Vagina (tissue), 2 donors: ENCODE measurements at places on chromosomes 3 and 15. TPM values are rescaled to one million over a fixed set of nuclear protein-coding genes. Genes with fewer than 3 reads are reported as not detected.

- no peaks in the 10 kb centered on the region for H3K36me3 ChIP-seq
- H3K27ac ChIP-seq: no peak overlapping the region
- no peak overlapping the region for H3K4me3 ChIP-seq
- no peaks in the 10 kb centered on the region for H3K4me1 ChIP-seq
- no peaks in the 10 kb centered on the region for H3K27me3 ChIP-seq
Measured at GRCh38 chr3:153096731-153097131, 65.3 kb upstream of the RAP2B start.

Gene MME
- total RNA-seq: 18.4 TPM

Gene CFAP92
- not detected for total RNA-seq

DNA sequence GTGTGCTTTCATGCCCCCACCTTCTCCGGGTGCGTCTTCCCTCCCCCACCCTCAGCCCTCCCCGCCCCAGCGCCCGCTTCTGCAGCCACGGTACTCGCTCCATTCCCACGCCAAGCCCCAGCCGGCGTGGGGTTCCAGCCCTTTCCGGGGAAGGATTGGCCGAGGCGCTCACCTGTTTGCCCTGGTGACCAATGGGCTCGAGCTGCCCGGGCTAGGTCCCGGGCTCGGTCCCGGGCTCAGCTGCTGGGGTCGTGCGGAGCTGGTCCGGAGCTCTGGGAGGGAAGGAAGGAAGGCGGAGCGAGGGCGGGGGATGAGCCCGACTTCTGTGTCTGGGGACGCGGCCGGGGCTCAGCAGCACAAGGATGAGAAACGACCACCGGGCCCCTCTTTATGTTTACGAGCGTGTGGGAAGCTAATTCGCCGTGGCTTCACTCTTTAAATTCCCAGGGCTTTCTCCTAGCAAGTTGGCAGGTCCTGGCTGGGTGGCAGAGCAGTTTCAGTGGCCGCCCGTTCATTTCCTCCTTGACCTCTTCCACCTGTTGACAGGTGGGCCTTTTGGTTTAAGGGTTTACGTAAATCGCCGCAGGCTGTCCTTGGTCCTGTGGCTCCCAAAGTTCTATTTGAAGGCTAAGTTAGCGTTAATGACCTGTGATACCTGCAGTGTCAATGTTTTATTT, at the start of gene IGSF10:
IGSF10 (minus strand) TSS at position 288 of the 677 bp plus-strand sequence. CDS start 2,352 bp downstream, outside the sequence.
- no peak within 1 kb of the TSS for H3K27ac ChIP-seq
- no peaks in the 10 kb centered on the region for H3K36me3 ChIP-seq
- H3K4me1 ChIP-seq: peaks cover 6% of the 10 kb centered on the region

Gene GOLGA8M
- 10.8 TPM for total RNA-seq

Gene SLC6A6
- total RNA-seq: 30.7 TPM

DNA sequence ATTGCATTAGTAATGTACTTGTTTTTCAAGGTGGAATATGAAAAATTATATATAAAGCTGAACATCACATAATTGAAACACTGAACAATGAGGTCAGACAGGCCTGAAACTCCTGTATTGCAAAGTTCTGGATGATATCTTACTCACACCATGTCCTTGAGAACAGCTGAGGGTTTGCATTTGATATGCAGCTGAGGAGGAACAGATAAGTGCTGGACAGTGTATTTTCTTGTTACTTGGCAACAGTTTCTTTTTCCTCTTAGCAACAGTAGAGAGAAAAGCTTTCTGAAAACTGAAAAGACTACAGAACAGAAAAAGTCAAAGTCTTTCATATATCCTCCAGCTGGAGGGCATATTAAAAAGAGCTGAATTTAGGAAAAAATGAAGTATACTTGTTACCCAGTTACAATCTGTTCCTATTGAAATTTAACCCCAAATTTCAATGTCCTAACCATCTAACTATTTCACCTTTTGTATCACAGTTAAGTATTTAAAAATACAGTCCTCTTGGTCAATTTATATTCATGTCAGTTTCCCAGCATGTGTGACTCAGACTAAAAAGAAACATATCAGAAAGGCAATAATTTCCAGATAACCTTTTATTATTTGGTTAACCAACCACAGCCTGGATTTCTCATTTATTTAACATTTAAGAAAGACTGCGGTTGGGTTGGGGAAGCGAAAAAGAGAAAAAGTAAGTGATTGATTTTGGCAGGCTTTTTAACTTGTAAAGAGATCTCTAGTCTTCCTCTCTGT, 733.0 kb upstream of the DPPA4 start:
- no peaks in the 10 kb centered on the region for H3K36me3 ChIP-seq
- H3K4me3 ChIP-seq: no peak overlapping the region

Gene SNAPC5
- 27.0 TPM for total RNA-seq

- H3K27me3 ChIP-seq: no peaks in the 10 kb centered on the region
- peaks cover under 1% of the 10 kb centered on the region for H3K4me1 ChIP-seq
- H3K27ac ChIP-seq: no peak overlapping the region
- H3K36me3 ChIP-seq: peaks cover 34% of the 10 kb centered on the region
Measured at GRCh38 chr3:148998715-148999423, 7.5 kb downstream of the GYG1 start.

GRCh38 chr3:177579419-177579818, 382.1 kb upstream of the TBL1XR1 start:
- H3K27me3 ChIP-seq: no peaks in the 10 kb centered on the region
- no peak overlapping the region for H3K4me3 ChIP-seq
- no peak overlapping the region for H3K27ac ChIP-seq
- H3K36me3 ChIP-seq: no peaks in the 10 kb centered on the region
- no peaks in the 10 kb centered on the region for H3K4me1 ChIP-seq
- no peak for DNase-seq

DNA sequence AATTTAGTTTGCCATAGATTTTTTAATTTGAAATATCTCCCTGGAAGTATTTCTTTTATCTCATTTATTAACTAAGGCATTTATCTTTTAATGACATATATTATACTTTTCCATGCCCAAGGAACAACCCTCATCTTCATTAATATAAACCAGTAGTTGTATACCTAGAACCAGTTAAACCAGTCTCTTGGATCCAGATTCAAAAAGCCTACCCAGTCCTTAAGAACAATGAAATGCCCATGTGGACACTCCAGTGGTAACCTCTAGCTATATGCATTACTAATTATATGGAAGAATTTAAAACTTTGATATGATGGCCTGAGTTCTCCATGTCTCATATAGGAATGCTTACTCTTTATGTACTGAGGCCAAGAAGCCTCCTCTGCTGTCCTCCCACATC, 4.8 kb downstream of the SIDT1 start:
- no peak overlapping the region for H3K4me3 ChIP-seq
- no peak overlapping the region for H3K27ac ChIP-seq
- H3K27me3 ChIP-seq: no peaks in the 10 kb centered on the region
- H3K36me3 ChIP-seq: no peaks in the 10 kb centered on the region
- peaks cover 12% of the 10 kb centered on the region for H3K4me1 ChIP-seq

GRCh38 chr3:8020047-8020841, 481.4 kb upstream of the LMCD1 start:
- no peak overlapping the region for H3K4me3 ChIP-seq
- H3K36me3 ChIP-seq: no peaks in the 10 kb centered on the region
- H3K27me3 ChIP-seq: no peaks in the 10 kb centered on the region
- no peak overlapping the region for H3K27ac ChIP-seq
- DNase-seq: no peak

Gene TIGIT
- total RNA-seq: 8.6 TPM

Gene CPLX3
- total RNA-seq: not detected

Gene SLC9C1
- total RNA-seq: not detected

DNA sequence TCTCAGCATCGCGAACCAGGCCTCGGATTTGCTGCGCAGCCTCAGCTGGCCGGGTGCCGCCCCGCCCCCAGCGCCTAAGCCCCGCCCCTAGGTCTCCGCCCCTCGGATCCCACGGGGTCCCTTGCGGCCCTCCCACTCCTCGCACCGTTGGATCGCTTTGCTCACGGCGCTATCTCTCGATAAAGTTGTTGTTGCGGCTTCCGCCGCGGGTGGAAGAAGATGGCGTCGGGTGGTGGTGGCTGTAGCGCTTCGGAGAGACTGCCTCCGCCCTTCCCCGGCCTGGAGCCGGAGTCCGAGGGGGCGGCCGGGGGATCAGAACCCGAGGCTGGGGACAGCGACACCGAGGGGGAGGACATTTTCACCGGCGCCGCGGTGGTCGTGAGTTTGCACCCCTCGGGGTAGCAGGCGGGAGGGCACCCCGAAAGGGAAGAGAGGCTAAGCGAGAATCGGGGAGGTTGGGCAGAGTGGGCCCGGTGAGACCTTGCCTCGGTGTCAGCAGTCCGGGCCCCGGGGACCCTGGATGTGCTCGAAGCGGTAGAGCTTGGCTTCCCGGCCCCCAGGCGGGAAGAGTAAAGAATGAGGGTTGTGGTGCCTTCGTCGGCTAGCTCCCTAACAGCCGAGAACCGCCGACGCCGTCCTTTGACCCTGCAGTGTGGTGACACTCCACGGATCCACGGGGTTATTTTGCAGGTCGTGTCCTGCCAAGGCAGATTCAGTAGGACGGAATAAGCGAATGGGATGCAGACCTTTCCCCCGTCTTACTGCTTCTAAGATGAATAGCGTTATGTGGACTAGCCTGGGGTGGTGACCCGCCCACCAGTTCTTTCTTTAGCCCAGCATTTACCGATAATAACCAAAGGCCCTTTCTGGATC, at the start of gene SNX1:
SNX1 (plus strand) TSS at position 188 of the 873 bp plus-strand sequence; CDS start at position 220, 32 bp downstream.
- peak within 1 kb of the TSS; percentile 90 for H3K27ac ChIP-seq
- H3K4me1 ChIP-seq: peaks cover 73% of the 10 kb centered on the region

DNA sequence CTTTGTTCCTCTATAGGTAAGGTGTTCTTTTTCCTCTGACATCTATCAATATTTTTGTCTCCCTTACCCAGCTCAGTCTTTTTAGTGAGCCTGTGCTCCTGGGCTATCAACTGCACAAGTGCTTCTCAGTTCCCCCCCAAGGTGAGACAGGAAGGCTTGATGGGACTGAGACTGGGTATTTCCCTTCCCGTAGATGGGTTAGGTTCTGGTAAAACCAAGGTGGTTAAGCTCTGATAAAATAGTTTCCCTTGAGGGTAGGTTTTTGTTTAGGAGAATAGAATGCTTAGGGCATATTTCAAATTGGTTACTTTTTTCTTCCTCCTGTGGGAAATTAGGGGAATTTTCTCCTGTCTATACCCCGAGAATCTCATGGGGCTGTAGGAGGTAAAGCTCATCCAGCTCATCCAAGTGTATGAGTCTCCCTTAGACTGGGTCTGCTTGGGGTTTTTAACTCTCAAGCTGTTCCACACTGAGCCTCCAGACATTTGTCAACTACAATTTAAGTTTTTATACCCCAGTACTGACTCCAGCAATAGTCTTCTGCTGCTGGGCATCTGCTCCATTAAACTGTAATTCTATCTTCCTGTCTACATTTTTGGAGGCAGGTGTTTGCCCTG, 44.9 kb downstream of the OXSR1 start:
- peaks cover 11% of the 10 kb centered on the region for H3K4me1 ChIP-seq
- no peak overlapping the region for H3K4me3 ChIP-seq
- H3K27me3 ChIP-seq: no peaks in the 10 kb centered on the region
- H3K27ac ChIP-seq: no peak overlapping the region
- DNase-seq: no peak
- H3K36me3 ChIP-seq: no peaks in the 10 kb centered on the region

Gene RAD54L2
- total RNA-seq: 24.3 TPM

Gene PRKCD
- total RNA-seq: 32.2 TPM

GRCh38 chr3:175392653-175393052, 533.5 kb downstream of the NAALADL2 start:
- H3K27ac ChIP-seq: no peak overlapping the region
- no peak overlapping the region for H3K4me3 ChIP-seq
- no peaks in the 10 kb centered on the region for H3K4me1 ChIP-seq
- H3K27me3 ChIP-seq: no peaks in the 10 kb centered on the region
- DNase-seq: no peak
- no peaks in the 10 kb centered on the region for H3K36me3 ChIP-seq

GRCh38 chr3:194086388-194087075, 49.4 kb upstream of the HES1 start:
- no peaks in the 10 kb centered on the region for H3K27me3 ChIP-seq
- no peak overlapping the region for H3K27ac ChIP-seq
- H3K4me1 ChIP-seq: peaks cover 14% of the 10 kb centered on the region
- no peak for DNase-seq
- H3K4me3 ChIP-seq: no peak overlapping the region

Gene SLC22A13
- total RNA-seq: not detected

Gene PLA2G4F
- total RNA-seq: 35.1 TPM

GRCh38 chr3:184395320-184395660, 15.4 kb downstream of the CHRD start:
- no peaks in the 10 kb centered on the region for H3K36me3 ChIP-seq
- no peaks in the 10 kb centered on the region for H3K27me3 ChIP-seq
- no peak for DNase-seq
- H3K27ac ChIP-seq: no peak overlapping the region
